ENCODE measurements at places on chromosomes 6 and 20.

- no peak for DNase-seq
Observed at GRCh38 chr20:34065260-34065659, 46.8 kb downstream of the EIF2S2 start.

DNA sequence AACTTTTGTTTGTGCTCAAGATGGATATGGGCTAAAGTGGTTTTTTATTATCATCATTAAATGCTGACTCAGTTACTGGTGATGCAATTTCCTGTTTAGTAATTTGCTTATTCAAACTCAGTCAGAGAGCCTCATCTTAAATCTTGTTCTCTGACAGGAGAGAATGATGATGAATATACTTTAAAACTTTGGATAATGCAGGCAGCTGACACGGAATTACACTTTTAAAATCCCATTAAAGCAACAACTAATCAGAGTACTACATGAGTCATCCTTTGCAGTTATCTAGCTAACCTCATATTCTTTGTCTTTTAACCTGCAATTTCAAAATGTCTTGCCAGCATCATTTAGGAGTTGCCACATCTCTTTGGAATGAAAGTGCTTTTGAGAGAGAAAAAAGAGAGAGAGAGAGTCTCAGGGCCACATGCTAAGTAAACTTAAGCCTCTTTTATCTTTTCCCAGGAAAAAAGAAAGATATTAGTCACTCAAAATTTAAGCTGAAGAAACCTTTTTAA lies 9.2 kb upstream of the C6orf141 start:
- DNase-seq, result no peak

DNA sequence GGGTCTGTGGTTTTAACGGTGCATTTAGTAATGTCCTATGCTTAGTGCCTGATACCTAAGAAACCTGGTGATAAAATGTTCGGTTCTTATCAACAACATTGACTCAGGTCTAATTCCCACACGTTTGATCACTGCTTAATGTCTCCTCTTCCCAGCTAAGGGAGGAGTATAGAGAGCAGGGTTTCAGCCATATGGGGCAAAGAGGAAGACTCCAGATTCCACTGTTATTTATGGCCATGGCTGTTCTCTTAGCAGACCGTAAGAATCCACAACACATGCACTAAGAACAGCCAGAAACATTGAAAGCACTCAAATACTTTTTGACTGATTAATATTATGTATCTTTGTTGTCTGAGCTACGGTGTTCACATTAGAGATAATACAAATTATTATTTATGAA lies 112.1 kb downstream of the BCAS1 start:
- no peak for DNase-seq

DNA sequence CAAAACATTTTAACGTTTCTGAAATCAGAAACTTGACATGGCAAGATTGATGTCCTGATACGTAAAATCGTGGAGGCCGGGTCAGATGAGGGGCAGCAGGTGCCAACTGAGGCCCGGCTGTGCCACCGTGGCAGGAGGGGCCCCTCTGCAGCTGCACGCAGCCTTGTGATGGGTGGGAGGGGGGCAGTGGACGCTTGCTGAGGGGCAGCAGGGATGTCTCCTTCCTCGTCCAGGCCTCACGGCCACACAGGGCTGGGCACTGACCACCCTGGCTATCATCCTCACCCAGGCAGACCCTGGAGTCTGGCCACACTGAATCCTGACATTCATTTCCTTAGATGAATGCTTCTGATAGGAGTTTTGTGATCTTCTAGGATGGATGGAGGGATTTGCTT lies 114.7 kb downstream of the ERMARD start:
- DNase-seq, result no peak

DNA sequence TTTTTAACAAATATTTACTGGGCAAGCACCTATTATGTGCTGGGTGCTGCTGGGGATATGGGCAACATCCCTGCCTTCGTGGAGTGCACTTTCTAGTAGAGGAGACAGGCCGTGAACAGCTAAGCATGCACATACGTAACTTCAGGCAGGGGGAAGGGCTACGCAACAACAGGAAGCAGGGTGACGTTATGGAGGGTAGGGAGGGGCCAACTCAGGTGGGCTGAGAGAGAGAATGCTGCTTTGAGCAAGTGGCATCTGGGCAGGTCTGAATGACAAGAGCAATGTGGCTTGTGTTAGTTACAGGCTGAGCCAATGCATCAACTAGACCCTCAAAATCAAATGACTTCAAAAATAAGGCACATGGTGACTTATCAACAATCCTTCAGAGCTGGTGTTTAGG lies 112.1 kb downstream of the CDC5L start:
- no peak for DNase-seq

Data from stimulated activated CD4-positive, alpha-beta T cell treated with anti-CD3 and anti-CD28 coated beads, Interleukin-1b, Interleukin-23, amount 100 ng/mL, for 48 hours (primary cell).